ENCODE measurements at places on chromosomes 16 and 17.

GRCh38 chr17:64492481-64493109 lies 4.3 kb downstream of the POLG2 start:
- DNase-seq, result no peak

DNA sequence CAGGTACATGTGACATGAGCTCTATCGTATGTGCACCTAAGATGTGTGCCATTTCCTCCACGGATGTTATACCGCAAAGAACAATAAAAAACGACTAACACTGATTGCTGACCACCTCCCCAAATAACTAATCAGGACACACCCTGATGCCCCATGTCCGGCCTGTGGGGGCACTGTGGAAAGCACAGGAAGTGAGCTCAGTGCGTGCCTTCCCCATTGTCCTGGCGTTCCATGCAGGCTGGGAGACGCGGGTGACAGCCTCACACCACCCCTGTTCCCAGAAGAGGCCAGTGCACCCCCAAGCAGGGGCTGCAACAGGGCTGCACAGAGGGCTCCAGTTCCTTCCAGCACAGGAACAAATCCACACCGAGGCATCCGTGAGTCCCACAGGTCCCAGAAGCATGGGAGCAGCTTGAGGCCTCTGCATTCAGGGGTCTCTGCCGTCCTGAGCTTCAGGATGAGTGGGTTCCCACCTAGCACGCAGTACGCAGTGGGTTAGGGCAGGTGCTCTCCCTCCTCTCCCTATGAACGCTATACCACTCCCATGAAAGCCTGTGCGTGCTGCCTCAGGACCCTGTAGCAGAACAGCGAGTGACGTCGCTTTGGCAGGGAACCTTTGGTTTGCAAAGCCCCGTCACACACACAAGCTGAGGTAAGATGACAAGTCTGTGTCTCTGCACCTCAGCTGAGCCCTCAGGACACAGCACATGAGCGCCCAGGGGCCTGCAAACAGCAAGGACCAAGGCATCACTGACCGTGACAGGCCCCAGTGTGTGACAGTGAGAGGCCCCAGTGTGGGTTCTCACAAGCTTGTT lies 117.7 kb downstream of the ZNF778 start:
- DNase-seq, result peak; percentile 56

DNA sequence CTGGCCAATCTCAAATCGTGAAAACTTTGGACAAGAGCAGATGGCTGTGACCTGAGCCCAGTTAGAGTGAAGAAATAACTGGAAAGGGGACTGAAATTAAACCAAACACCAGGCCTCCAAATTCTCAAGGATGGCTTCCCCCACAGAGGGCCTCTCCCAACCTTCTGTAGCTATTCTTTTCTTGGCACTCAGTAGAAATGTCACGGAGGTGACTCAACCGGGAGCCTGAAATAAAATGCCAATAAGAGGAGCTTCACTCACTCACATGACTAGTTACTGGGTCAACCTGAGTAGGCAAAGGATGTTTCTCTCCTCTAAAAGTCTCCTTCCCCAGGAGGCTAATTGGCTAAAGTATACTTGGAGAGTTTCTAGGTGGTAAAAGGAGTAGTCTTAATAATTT lies 230.7 kb downstream of the MAF start:
- DNase-seq, result no peak

GRCh38 chr17:1590029-1590746 lies 27.6 kb upstream of the PITPNA start:
- DNase-seq, result peak; percentile 89

DNA sequence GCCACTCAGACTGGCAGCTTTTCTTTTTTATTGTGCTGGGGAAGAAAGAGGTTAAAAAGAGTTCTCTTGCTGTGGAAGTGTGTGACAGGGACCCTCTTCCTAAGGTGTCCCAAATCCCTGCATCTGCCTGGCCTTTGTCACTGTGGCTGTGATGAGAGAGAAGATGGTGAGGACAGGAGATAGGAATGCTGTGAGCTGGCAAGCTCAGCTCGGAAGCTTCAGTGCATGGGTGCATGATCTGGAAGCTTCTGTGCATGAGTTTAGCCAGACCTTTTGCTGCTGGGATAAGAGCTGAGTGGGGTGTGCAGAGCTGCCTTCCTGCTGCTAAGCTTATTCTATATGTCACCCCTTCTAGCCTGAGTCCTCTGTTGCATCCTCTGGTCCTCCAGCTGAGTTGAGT lies 103.3 kb upstream of the CACNG3 start:
- DNase-seq, result no peak

DNA sequence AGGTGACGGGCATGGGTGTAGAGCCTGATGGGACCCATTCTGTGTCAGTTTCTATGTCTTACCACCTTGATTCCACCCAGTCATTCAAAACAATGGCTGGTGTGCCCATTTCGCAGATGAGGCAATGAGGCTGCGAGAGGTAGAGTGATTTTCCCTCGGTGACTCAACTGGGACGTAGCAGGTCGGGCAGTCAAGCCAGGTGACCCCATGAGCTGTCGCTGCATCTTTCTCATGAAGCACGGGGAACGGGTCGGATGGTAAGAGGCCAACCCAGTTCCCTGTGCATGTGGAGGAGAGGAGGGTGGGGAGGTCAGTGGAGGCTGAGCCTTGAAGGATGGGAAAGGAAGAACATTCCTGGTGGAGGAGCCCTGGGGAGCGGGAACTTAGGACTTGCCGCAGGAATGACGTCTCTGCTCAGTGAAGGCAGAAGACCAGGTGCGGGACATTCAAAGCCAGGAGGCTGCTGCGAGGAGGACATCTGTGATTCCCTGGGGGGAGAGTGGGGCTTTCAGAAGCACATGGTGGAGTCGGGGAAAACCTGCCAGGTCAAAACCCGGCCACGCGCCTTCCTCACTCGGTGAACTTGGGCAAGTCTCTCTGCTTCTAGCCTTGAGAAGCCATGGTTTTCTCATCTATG lies 1.1 kb downstream of the IL21R start:
- DNase-seq, result no peak

DNA sequence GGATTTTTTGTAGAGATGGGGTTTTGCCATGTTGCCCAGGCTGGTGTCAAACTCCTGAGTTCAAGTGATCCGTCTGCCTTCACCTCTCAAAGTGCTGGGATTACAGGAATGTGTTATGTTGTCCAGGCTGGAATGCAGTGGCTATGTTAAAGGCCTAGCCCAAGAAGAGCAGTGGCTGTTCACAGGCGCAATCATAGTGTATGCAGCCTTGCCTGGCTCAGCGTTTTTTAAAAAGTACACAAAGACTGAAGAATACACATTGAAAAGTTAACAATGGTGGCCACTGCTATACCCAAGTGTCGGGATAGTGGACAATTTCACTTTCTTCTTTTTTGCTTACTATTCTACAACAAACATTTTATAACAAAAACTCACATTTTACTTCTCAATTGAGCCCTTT lies 7.0 kb downstream of the DERL2 start:
- DNase-seq, result no peak

DNA sequence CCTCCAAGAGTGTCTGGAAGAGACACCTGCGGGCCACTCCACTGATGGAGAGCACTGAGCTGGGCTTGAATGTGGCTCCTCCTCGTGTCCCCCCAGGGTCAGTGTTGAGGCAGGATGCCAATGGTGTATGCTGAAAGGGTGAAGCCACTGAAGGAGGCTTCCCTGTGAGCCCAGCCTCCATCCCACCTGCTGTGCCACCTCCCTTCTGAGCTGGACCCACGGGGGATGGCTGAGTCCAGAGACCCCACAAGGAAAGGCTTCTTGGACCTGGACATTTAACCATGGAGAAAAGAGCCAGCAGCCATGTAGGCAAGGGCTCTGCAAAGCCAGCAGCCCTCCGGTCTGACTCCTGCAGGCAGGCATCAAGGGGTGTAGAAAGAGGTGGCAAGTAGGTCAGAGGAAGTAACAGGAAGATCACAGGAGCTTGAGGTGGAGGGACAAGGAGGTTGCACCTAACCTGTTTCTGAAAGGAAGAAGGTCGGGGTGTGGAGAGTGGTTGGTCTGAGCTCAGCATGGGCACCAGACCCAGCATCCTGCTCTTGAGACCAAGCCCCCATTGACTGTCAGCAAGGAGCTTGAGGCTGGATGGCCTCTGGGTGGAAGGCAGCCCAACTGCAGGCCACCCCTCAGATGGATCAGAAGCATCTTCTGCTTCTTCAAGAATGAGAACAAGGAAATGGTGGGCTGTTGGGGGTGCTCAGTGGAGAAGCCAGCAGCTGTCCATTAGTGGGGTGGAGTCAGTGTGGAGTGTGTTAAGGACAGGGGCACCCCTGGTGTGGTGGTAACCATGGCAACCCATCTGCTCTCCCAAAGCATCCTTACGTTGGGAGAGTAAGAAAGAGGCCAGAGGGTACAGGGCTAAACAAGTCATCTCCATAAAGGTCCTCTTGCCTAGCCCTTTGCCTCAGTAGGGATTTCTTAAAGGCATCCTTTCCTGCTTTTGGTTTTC lies 80.7 kb downstream of the PLD6 start:
- no peak for DNase-seq

DNA sequence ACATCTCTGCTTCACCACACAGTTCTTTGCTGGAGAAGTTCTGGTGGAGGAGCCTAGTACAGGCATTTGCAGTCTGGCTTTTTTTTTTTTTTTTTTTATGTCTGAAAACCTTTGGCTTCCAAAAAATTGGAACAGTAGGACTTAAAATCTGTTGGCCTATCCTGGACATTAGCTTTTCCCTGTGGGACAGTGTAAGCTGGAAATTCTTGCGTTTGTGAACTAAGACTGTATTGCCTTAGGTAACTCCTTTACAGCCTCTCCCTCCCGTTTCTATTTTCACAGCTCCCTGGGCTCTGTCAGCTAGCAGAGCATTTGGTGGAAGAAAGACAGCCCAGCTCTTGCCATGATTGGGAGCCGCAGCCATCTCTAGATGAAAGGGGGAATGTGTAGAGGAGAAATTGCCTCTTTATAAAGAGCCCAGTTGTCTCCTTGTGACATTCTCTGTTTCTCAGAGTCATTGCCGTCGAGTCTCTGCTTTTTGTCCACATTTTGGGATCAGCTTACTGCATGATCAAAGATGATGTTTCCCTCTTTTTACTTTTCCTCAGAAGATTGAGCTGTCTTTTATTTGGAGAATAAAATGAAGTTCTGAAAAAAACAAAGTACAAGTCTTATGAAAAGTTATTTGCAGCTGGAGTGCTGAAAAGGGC lies 227.5 kb downstream of the SPECC1 start:
- DNase-seq, result no peak

DNA sequence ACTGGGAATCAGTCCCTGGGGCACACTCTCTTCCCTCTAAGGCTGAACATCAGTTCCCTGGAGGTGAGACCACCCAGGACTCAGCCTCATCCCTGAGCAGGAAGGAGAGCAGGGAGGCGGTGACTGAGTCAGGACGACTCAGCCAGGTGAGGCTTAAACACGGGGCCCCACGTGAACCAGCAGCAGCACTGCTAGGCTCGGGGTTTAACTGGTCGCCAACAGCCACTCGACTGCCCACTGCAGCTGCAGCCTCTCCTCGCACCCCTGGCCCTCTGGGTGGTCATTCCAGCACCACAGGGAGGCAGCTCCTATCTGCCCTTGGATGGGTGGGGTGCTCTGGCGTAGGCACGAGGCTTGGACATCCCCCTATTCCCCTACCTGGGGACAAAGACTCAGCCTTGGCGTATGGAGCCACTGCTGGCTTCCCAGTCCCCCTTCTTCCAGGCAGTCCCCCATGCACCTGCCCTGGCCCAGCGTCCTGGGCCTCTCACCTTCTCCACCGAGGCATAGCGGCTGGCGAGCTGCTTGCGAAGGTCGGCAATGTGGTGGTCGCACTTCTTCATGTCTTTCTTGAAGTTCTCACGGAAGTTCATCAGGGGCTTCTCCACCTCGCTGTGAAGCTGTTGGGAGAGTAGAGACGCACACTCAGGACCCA lies 21.2 kb upstream of the RCVRN start:
- DNase-seq, result no peak

GRCh38 chr16:74582970-74583369 lies 23.9 kb downstream of the GLG1 start:
- DNase-seq, result no peak

DNA sequence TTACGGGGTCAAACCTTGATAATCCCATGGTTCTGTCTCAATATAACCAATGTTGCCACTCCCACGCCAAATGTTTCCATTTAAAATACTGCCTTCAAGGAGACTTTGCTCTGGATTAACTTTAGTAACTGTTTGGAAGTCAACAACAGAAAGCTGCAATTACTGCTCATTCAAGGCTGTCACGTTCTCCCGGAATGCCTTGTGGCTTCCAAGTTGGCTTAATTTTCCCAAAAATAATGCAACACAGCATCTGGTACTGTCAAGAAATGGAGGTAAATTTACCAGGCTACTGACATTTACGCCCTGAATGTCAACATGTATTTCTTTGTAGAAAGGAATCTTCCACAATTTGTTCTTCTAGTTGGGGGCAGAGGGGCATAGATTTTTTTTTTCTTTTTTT lies 38.2 kb downstream of the GPRC5B start:
- DNase-seq, result no peak

DNA sequence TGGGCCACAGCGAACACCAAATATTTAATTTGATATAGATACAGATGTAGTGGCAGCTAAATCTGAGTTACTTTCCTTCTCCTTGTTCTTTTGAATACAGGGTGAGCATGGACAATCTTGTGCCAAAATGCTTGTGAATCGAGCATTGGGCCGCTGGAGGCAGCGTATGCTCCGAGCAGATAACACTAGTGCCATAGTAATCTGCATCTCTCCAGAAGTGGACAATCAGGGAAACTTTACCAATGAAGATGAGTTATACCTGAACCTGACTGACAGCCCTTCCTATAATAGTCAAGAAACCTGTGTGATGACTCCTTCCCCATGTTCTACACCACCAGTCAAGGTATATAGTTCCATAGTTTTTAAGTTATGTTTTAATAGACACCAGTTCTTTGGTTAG lies 21.2 kb upstream of the BCAS3 start:
- no peak for DNase-seq

DNA sequence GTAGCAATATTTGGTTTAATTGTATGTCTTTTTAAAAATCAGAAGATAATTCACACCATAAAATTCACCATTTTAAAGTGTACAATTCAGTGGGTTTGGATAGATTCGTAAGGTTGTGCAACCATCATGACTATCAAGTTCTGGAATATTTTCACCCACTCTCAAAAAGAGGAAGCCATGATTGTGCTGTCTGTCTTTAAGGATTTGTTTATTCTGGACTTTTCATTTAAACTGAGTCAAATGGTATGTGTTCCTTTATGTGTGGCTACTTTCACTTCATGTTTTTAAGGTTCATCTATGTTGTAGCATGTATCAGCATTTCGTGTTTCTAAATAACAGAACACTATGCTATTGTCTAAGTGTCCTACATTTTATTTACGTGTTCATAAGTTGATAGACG lies 68.1 kb upstream of the CPHXL start:
- DNase-seq, result no peak
